ENCODE measurements at places on chromosomes 11 and 22.

DNA sequence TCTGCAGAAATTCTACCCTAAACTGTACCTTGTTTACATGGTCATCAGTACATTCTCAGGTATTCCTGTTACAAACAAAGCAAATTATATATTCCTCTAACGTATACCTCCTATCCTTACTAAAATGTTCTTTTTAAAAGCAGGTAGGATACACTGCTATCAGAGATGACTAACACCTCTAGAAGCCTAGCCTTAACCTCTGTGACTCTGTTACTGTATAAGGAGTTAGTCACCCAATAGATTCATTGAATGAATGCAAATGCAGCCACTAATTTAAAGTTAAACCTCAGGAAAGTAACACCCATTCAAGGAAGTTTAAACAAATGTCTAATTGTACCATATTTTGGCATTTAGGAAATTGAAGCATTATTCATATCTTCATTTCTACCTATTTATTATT lies 82.2 kb downstream of the FCHSD2 start:
- no peak for DNase-seq
- no peak overlapping the region for H3K27ac ChIP-seq
- peaks cover 77% of the 10 kb centered on the region for H3K4me1 ChIP-seq
- peaks cover 17% of the 10 kb centered on the region for H3K36me3 ChIP-seq

- no peaks in the 10 kb centered on the region for H3K4me1 ChIP-seq
- H3K36me3 ChIP-seq: no peaks in the 10 kb centered on the region
- no peak overlapping the region for H3K4me3 ChIP-seq
- H3K27me3 ChIP-seq: no peaks in the 10 kb centered on the region
- H3K27ac ChIP-seq: peak overlapping the region; percentile 12
Observed at GRCh38 chr22:21876486-21877176, 9.2 kb upstream of the MAPK1 start.

GRCh38 chr11:97123237-97123636 lies 733.4 kb downstream of the JRKL start:
- H3K27ac ChIP-seq: no peak overlapping the region
- H3K4me1 ChIP-seq: no peaks in the 10 kb centered on the region
- no peaks in the 10 kb centered on the region for H3K36me3 ChIP-seq
- no peak overlapping the region for H3K4me3 ChIP-seq
- DNase-seq: no peak
- no peaks in the 10 kb centered on the region for H3K27me3 ChIP-seq

DNA sequence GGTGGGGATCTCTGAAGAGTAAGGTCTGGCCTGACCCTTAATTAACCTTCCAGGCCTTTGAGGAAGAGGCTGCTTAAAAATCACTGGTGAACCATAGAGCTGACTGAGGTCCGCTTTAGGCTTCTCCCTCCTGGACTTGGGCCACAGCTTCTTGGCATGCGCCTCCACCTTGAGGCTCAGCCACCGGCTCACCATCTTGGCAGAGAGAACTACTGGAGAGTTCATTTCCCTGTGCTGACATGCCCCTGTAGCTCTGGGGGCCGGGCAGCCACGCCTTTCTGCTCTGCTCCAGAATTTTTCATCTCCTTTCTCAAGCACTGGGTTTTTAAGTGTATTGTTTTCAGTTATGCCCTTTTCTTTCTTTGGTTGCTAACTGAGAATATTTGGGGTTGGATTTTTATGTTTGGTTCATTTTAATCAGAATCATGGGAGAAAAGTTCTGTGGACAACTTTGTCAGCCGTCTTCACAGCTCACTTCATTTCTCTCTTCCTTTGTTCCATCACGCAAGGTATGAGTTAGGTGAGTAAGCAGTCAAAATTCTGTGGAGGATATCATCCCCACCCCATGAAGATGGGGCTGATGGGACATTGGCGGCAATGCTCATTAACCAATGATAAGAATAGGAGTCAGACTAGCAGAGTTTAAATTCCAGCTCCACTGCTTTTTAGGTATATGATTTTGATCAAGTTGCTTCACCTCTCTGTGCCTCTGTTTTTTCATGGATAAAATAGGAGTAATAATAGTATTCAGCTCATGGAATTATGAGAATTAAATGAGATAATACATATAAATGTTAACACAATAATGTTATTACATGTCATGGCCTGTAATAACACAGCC lies 103.9 kb downstream of the DBX1 start:
- H3K4me3 ChIP-seq: no peak overlapping the region
- no peaks in the 10 kb centered on the region for H3K27me3 ChIP-seq
- H3K4me1 ChIP-seq: no peaks in the 10 kb centered on the region
- H3K27ac ChIP-seq: no peak overlapping the region
- DNase-seq: no peak
- H3K36me3 ChIP-seq: no peaks in the 10 kb centered on the region

- no peaks in the 10 kb centered on the region for H3K36me3 ChIP-seq
- DNase-seq: no peak
- H3K4me3 ChIP-seq: no peak overlapping the region
- peaks cover 38% of the 10 kb centered on the region for H3K4me1 ChIP-seq
- H3K27ac ChIP-seq: no peak overlapping the region
Observed at GRCh38 chr11:128055576-128056217, 531.7 kb downstream of the ETS1 start.

DNA sequence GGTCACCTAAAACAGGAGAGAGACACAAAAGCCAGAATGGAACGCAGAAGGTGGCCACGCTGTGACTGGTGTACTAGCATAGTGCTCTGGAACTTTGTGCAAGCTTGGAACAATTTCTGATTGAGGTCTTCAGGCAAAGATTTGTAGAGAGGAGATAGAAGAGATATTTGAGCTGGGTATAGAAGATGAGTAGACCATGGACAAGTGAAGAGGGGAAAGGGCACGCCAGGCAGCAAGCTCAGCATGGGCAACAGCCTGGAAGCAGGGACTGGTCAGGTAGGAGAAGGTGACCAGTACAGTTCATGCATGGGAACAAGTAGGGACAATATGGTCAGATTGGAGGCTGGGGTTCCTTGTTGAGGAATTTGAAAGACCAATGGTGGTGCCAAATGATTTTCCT lies 24.4 kb downstream of the MYO18B start:
- no peaks in the 10 kb centered on the region for H3K27me3 ChIP-seq
- no peaks in the 10 kb centered on the region for H3K36me3 ChIP-seq
- DNase-seq: no peak
- no peak overlapping the region for H3K27ac ChIP-seq

Measured in spleen (tissue), 13 donors.